ENCODE measurements at places on chromosomes 6 and 20.

DNA sequence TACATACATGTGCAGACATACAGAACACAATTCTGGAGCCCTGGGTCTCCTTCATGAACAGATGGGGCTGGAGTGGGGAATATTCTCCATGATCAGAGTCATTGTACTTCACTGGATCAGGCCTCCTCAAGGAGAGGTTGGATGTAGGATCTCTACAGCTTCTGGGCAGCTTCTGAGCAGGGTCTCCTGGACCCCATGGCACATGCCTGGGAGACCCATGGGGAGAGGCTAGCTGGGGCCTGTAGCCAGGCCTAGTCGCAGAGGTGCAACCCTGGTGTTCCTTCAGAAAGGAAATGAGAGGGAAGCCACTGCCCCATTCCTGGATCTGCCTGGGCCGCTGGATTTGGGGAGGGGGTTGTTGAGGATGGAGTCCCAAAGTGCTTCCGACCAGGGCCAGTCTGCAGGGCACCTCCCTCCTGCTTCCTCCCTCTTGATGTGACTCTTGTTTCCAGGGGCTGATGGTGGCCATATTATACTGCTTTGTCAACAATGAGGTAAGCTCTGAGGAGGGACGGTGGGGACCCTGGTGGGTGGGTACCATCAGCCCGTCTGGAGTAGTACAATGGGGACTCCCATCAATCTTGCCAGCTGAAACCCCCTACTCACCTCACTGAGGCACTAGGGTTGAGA lies 31.8 kb downstream of the GLP1R start:
- DNase-seq: no peak

DNA sequence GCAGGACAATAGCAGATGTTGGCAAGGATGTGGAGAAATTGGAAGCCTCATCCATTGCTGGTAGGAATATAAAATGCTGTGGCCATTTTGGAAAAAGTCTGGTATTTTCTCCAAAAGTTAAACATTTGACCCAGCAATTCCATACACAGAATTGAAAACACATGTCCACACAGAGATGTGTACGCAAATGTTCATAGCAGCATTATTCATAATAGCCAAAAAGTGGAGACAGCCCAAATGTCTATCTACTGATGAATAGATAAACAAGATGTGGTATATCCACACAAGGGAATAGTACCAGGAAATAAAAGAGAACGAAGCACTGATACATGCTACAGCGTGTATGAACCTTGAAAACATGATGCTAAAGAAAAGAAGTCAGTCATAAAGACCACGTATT lies 40.5 kb downstream of the CFAP61 start:
- no peak for DNase-seq

DNA sequence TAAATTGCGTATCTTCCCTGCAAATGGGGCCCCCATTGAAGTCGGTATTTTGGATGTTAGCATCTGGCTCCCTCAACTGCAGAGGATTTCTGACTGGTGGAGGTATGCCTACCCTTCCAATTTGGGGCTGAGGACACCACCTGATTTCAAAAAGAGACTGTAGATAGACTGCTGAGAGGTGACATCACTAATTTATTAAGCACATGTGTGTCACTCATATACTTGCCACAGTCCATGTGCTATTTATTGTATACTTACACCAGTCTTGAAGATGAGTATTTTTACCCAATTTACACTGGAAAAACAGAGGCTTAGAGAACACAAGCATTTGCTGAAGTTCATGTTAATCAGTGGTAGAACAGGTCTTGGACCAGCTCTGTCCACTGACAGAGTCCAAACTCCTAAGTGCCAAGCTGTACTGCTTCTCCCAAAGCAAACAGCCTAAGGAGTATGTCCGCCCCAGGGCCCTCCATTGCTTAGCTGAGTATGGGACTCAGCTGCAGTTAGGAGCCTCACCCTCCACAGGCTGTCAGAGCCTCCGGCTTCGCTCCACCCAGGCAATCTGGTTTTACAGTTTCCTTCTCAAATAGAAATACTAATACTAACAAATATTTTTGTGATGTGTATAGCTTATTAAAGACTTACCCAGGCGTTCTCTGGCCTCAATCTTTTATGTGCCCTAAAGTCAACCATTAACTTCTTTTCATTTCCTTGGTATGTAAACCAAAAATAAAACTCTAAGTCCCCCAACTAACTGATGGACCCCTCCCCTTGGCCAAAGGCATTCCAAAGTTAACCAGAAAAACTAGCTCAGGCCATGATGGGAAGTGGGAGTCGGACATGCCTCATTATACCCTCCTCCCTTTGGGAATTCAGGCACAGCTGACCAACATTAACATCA lies 17.5 kb downstream of the RIN2 start:
- peak; percentile 64 for DNase-seq

DNA sequence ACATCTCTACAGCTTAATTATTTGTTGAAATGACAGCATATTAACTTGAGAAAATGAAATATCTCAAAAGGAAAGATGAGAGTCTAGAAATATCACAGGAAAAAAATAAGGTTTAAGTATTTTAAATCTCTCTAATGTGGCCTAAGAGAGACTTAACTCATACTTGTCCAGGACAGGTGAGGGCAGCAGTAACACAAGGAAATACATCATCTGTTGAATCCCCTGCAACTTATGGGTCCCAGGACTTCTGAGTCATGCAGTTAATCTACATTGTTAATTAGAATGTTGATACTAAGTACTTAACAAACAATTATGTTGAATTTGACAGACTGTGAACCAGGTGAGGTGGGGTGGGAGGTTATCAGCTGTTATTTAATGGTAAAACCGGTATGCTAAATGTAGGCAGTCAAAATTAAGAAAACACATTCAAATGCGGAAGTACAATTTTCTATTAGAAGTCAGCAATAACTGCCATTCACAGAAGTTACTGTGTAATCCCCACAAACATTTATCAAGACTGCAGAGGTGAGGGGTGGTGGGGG lies 87.9 kb downstream of the CEP57L1 start:
- DNase-seq: no peak

DNA sequence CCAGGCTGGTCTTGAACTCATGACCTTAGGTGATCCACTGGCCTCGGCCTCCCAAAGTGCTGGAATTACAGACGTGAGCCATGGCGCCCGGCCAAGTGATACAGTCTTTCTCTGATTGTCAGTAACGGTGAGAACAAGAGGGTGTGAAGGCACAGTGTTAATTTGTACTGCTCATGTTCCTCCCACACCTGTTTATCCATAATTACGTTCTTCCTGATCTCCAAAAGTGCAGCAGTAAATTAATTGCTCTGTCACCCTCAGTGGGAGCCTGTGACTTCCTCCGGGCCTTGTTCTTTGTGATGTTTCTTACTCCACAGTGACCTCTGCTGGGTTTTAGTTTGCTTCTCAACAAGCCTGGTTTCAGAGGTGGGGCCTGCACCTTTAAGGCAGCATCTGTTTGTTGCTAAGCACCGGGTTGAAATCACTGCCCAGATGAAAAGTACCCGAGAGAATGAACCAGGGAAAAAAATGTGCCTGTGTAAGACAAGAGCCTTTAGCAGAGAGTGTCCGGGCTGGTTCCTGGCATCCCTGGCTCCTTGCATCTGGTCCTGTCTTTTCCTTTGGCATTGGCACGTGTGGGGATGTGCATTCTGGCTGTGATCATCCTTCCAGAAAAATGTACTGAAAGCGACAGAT lies 89.1 kb upstream of the CLDN20 start:
- peak; percentile 72 for DNase-seq

Measured in renal cortex interstitium (tissue), 15 donors.